ENCODE measurements at places on chromosomes 5 and 9.

DNA sequence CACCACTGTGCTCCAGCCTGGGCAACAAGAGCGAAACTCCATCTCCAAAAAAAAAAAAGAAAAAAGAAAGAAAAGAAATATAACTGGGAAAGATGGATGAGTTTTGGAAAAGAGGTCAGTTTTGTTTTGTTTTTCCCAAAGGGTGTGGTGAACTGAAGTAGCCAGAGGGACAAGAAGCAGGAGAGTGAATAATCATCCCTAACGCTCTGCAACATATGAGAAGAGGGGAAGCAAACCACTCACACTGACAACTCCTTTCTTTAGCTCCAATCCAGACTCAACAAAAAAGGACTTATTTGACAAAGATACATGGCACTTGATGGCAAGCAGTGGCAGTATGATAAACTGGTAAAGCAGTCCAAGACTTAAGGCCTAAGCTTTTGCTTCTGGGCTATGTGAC lies 176.1 kb upstream of the HMHB1 start:
- no peak for DNase-seq

- DNase-seq: no peak
These were observed 262.4 kb downstream of the GRIA1 start for GRCh38 chr5:153752890-153753289.

- no peak for DNase-seq
These were observed 12.9 kb downstream of the OTULINL start for GRCh38 chr5:14594378-14595074.

- DNase-seq: no peak
These were observed 21.9 kb upstream of the PLIN2 start for GRCh38 chr9:19149230-19149629.

DNA sequence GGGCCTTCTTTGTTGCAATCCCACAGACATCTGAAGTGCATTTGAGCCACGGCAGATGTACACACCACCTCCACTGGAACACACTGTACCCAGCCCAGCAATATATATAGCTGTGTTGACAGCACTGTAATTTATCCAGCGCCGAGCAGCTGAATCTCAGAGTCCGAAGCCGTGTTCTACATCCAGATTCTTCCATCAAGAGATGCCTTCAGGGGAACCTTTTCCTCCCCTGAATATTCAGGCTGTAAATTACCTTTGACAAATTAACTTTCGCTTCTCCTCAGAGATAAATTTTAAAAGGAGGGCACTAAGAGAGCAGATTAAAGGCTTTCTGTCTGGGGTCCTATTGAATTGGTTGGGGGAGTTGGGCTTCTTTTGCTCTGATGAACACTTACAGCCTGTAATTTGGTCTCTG lies 76.4 kb downstream of the ROR2 start:
- DNase-seq: no peak

- DNase-seq: no peak
These were observed 32.7 kb upstream of the ADAMTSL1 start for GRCh38 chr9:18441261-18441660.

DNA sequence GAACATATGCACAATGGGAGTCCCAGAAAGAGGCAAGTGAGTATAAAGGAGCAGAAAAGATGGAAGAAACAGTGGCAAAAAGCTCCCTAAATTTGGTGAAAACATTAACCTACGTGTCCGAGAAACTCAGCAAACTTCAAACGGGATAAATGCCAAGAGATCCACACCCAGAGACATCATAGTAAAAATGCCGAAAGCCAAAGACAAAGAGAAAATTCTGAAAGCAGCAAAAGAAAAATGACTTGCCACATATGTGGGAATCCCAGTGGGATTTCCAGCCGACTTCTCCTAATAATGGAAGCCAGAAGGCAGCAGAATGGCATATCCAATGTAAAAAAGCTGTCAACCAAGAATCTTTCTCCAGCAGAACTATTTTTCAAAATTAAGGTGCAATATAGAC lies 101.2 kb downstream of the ADAMTS2 start:
- no peak for DNase-seq

DNA sequence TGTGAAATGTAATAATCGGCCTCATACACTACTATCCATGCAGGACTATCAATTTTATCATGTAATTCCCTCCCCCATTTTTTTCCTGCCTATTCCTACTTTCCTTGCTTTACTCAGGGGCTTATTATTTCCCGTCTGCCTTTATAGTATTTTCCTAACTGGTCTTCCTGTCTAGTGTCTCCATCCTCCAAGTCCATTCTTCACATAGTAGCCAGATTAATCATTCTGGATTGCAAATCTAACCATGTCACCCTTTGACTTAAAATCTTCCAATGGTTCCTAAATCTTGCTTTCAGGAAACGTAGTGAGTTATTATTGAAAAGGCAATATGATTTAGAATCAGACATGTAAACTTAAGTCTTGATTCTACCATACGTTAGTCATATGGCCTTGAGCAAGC lies 307.4 kb upstream of the HAPLN1 start:
- no peak for DNase-seq

DNA sequence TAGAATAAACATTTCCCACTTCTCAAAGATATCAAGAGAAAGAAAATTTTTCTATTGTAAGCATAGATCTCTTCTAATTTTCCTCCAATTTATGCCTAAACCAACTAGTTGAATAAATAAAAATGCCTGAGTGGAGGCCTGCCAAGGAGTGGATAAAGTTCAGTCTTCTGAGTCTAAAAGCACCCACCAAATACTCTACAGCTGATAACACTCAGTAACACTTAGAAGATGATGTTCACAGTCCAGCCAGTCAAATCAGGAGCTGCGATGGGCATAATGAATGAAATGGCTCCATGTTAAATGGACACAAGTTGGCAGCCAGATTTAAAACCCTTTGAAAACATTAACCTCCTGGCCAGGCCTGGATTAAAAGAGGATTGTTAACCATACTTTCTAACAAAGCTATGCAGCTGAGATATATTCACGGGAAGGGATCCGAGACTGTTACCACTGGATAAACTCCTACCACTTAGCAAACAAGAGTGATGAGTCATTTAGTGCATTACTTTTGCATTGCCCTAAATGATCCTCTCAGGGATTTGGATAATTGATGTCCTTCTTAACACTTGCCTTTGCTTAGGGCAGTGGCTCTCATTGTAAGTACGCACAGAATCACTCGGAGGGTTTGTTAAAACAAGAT lies 63.7 kb upstream of the CCDC112 start:
- no peak for DNase-seq

DNA sequence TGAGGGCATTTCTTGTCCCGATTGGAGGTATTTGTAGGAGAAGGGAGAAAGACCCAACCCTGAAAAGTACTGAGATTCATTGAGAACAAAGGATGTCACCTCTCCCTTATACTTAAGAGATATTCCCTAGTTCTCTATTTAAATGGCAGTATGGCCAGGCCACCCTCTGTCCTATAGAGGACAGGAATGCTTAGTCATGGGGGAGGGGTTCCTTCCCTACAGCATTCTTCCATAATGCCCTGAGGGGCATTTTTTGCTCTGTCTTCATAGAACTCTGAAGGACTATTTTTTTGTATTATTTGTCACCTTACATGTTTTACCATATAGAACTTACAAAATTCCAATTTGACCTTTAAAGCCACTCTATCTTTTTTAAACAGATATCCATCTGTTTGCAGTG lies 176.3 kb downstream of the TMEM161B start:
- no peak for DNase-seq

DNA sequence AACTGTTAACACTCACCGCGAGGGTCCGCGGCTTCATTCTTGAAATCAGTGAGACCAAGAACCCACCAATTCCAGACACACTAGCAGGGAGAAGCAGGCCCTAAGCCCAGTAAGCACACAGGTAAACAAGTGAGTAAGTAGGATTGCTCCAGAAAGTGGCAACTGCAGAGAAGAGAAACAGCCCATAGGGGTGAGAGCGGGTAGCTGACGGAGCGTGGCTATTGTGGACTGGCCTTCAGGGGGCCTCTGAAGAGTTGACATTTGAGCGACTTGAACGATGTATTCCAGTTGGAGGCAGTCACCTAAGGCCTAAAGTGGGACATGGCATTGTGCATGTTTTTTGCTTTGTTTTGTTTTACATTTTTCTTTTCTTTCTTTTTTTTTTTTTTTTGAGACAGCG lies 74.2 kb downstream of the TSPAN17 start:
- no peak for DNase-seq

GRCh38 chr5:175690025-175690424 lies 32.2 kb downstream of the HRH2 start:
- DNase-seq: no peak

DNA sequence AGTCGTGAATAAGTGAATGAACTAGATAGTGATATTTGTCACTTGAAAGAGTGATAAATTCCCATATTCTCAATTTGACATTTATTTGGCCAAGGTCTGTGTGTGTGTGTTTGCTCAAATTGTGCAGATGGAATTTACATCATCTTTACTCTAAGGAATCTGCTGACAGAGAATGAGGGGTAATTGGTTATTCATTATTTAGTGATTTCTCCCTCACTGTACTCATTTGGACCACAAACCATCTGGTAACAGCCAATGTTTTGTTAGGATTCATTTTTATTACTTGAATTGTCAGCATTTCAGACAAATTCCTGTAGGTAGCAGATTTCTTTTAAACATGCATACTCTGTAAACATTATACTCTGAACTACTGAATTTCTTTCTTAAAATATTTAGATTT lies 15.6 kb downstream of the VCAN start:
- no peak for DNase-seq

DNA sequence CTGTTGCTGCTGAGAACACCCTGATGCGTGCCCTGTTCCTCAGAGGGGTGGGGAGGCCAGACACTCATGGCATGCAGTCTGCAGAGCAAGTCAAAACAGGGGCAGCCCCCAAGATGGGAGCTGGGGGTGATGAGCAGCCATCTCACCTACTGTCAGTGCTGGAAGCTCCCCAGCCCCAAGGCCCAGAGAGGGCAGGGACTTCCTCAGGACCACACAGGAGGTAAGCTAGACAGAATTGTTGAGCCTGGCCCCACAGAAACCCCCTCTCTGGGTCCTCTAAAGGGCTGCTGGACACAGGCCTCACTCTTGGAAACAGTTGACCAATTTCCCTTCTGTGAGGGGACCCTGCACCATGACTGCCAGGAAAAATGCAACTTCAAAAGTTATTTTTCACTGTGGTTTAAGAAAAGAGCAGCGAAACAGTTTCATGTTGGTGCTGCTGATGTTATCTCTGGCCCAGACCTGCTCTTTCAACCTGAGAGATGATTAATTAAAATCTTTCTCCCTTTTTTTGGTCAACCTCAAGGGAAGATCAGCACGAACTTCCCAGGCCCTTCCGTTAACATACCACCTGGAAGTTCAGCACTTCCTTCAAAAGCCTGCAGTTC lies 9.6 kb downstream of the CSF2 start:
- no peak for DNase-seq

DNA sequence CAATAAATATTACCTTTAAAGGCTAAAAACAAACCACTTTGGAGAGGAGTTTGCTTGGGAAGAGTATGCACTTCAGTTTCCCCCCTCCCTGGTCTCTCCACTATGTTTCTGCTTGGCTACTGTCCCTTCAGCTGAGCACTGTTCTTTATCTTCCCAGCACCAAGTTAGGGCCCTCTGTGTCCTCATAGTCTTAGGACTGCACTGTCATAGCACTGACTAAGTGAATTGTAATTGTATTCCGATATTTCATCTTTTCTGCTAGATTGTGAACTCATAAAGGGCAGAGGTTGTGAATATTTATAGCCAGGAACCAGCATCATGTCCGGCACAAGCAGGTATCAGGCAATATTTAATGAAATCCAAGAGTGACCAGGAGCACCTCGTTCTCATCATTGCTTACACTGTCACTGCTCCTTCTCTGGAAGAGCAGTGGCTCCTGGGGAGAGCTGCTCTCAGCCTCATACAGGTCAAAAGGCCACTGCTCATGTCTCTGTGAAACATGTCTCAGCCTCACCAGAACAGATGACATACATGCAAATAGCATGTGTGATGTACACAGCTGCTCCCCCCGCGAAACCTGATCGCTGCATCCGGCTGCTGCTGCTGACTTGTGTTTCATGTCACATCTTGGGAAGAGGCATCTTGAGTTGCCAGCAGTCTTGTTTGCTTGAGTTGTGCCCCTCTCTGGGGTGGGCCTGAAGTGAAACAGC lies 279.7 kb upstream of the MSX2 start:
- DNase-seq: no peak

GRCh38 chr5:110376281-110376951 lies 350.1 kb downstream of the TMEM232 start:
- no peak for DNase-seq

DNA sequence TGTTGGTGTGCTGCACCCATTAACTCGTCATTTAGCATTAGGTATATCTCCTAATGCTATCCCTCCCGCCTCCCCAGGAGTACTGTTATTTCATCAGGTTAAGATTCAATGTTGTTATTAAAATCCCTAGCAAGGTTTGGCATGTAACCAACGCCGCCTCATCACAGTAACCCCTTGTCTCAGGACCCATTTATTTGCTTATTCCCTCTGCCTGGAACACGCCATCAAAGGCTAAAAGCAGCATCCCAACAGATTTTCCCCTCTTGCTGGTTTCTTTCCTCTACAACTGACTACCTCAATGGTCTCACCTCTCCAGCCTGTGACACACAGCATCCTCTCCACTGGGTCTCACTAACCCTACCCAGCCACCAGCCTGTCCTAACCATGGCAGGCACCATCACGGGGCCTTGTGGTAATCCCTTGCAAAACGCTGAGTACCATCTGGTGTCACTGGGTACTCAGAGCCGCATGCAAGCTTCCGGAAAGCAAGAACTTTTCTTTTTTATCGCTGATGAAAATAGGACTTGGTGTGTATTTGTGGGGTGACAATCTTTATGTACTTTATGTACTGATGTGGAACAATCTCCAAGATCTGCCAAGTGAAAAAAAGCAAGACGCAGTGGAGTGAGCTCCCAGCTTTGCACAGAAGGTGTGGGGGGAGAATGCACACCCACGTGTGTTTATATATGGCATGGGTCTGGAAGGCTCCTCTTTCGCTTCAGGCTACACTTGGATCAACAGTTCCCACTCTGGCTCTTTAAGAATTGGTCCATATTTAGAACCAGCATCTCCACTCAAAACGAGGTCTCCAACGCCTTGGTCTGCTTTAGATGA lies 6.1 kb downstream of the RPS14 start:
- no peak for DNase-seq

DNA sequence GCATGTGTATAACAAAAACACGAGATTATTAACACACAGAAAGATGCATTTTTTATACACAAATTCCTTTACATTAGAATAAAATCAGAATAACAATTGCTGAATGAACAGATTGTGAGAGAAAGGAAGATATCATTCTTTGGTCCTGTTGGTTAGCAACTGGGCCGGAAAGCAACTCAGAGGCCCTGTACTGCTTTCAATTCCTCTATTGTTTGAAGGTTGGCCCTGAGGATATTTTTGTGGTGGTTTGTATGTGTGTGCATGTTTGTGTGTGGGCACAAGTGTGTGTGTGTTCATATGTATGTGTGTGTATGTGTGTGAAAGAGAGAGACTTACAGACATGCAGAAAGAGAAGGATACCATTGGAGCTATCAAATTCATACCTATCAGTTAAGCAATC lies 356.8 kb upstream of the DMAC1 start:
- no peak for DNase-seq

- no peak for DNase-seq
These were observed 794 bp downstream of the PTBP3 start for GRCh38 chr9:112332674-112332976.

GRCh38 chr9:117418111-117418510 lies 3.3 kb upstream of the ASTN2 start:
- no peak for DNase-seq
